Panc1 (cell line): ENCODE measurements at places on chromosomes 3 and 15.

DNA sequence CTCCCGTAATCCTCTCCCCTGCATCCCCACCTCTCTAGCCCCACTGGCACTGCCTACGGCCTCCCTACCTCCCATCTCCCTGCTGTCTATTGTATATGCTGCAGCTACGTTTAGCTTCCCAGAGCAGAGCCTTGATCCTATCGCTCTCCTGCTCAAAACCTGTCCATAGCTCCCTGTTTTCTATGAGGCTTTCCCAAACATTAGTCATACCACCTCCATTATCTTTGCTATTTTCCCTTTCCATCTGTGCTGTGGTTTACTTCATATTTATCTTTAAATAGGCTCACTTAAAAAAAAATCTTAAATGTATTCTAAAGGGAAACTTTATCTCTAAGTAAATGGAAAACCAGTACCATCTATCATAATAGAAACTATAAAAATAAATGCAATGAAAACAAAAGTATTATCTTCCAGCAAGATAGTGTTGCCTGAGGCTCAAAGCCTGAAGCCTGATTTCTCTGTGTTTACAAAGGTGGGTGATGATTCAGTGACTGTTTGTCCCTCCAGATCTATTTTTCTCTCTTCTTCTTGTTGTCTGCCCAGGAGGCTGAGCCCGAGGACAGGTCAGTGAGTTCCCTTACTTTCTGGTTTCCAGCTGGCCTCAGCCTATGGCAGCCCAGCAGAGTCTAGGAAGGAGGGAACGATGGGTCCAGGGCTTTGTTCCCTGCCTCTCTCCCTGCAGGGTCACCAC lies 397.1 kb upstream of the CFAP20DC start:
- no peaks in the 10 kb centered on the region for H3K36me3 ChIP-seq
- H3K27me3 ChIP-seq = no peaks in the 10 kb centered on the region
- H3K27ac ChIP-seq = no peak overlapping the region
- no peak for DNase-seq

- no peak for DNase-seq
- no peak overlapping the region for H3K27ac ChIP-seq
- H3K4me1 ChIP-seq = no peaks in the 10 kb centered on the region
- H3K27me3 ChIP-seq = no peaks in the 10 kb centered on the region
Observed at GRCh38 chr3:146558781-146559180, 14.4 kb upstream of the PLSCR1 start.

GRCh38 chr15:85141726-85142125 lies 160.1 kb downstream of the PDE8A start:
- no peak for DNase-seq
- H3K27ac ChIP-seq = no peak overlapping the region
- H3K4me1 ChIP-seq = no peaks in the 10 kb centered on the region
- no peaks in the 10 kb centered on the region for H3K27me3 ChIP-seq
- H3K36me3 ChIP-seq = peaks cover 5% of the 10 kb centered on the region; the same call in 1 of the 2 replicates

DNA sequence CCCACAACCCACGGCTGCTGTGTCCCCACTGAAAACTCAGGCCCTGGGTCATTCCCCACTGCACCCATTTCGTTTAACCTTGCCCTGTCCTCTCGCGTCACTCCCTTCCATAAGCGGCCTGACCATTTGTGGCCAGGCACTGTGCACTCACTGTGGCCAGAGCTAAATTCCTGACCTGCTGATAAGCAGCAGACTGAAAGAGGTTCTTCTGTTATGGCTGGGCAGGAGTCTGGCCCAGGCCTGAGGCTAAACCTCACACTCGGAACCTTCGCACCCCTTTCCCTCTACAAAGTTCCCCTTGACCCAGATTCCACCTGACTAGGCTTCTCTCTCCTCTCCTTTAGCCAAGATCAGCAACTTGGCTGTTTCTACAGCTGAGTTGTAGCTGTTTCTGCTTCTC lies 62.3 kb downstream of the ADAMTS17 start:
- DNase-seq = no peak
- H3K27me3 ChIP-seq = no peaks in the 10 kb centered on the region
- H3K4me3 ChIP-seq = no peak overlapping the region
